OCI-LY7 (cell line): ENCODE measurements at places on chromosomes 2 and 18. TPM values are rescaled to one million over a fixed set of nuclear protein-coding genes. Genes with fewer than 3 reads are reported as not detected.

DNA sequence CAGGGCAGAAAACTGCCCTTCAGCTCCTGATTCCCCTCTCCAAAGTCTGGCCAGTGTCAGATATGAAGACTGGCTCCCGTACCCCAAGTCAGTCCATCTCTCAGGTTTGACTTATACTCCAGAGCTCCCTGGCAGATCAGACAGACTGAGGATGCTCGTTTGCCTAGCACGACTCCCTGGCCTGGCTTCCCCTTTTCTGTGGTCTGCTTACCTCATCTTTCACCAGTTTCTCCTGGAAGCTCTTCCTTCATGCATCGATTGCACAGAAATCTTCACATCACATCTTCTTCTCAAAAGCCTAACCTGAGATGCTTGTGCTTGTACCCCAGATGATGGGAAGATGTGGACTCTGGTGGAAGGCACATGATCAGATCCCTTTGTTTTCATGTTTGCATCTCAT lies 387.9 kb upstream of the POU3F3 start:
- DNase-seq, result no peak

DNA sequence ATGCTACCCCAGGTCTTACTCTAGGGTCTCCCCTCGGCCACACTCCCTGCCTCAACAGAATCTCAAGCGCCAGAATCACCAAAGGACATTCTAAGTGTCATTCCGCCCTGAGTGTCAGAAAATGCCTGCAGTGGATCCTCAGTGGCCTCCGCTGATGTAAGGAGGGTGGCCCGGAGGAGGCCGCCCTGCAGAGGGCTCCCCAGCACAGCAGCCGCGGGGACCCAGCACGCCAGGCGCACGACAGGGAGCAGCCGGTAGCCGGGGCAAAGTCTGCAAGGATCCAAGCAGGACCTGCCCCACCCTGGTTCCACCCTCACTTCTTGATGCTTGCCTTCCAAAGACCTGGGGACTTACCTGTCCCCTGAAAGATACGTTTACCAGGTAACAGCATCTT lies 54.2 kb upstream of the ID2 start:
- no peak for DNase-seq

- no peak for DNase-seq
Observed at GRCh38 chr2:31382452-31383120, 32.0 kb downstream of the XDH start.

TXNDC2 gene
- not detected in 2 replicates for total RNA-seq

DNA sequence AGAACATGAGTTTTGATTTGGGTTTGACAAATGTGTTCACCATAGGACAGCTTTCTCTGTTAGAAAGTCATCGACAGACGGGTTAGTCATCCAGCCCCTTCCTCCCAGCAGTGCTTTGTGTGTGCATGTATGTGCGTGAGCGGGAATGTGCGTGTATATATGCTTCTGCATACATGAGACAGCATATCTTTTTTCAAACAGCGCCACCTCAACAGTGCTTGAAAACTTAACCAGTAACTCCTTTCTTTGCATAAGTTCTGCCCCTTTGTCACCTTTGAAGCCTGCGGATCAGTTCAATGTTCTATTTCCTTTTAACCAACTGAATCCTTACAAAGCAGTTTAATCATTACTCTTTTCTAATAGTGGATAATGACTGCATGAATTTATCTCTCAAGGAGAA lies 351.4 kb downstream of the LPIN1 start:
- peak; percentile 40 for DNase-seq

- peak; percentile 58 for DNase-seq
Observed at GRCh38 chr2:44392338-44392943, 30.7 kb downstream of the CAMKMT start.

SCYGR4 gene
- not detected in 2 replicates for total RNA-seq

DNA sequence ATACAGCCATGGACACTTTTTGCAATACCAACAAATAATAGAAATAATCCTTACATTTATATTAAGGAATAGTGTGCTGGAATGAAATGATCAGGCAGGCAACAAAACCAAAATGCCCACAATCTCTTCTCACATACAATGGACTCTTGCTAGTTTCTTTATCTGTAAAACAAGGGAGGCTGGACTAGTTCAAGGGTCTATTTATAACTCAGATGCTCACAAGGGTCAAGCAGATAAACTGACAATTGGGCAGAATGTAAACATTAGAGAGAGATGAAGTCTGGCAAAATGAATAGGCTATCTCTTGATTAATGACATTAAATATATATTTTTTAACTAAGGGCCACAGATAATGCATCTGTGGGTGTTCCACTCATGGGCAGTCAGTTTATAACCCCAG lies 11.4 kb downstream of the PPIL3 start:
- DNase-seq, result no peak

DNA sequence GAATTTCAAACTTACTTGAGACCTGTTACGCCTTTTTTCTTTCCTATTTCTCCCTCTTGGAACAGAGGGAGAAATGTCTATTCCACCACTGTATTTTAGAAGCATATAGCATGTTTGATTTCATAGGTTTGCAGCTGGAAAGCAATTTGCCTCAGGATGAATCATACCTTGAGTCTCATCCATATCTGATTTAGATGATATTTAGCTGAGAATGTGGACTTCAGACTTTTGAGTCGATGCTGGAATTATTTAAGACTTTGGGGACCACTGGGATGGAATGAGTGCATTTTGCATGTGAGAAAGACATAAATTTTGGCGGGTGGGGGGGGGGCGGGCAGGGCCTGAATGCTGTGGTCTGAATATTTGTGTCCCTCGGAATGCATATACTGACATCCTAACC lies 282.7 kb upstream of the STON1 start:
- no peak for DNase-seq

DNA sequence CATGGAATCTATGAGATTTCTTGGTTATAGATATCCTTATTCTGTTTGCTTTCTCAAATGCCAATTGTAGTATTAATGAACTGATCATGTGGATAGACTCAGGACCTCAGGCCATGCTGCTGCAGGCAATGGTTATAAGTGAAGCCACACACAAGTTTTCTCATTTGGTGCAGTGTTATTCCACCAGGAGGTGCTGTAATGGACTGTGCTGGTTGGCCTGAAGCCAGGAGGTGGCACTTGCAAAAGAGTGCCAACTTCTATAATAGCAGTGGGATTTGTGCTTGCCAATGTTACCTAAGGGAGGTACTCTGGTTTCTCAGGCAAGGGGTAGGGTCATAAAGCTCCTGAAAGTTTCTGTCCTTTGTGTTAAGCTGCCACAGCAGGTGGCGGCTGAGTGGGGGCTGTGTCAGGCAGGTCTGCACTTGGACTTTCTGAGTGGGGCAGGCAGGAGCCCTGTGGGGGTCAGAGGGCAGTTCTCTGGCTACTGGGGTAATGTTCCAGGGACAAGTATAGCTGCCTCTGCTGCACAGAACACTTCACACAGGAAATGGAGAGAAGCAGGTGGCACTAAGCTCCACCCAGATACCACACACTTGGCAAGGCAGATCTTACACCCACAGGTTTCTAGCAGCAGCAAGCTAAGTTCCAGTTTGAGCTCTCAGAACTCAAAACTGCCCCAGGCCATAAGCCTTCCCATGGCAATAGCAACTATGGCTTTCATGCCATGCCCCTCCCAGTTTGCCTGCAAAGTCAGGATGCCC lies 352.6 kb upstream of the CWC22 start:
- DNase-seq, result peak; percentile 49

DNA sequence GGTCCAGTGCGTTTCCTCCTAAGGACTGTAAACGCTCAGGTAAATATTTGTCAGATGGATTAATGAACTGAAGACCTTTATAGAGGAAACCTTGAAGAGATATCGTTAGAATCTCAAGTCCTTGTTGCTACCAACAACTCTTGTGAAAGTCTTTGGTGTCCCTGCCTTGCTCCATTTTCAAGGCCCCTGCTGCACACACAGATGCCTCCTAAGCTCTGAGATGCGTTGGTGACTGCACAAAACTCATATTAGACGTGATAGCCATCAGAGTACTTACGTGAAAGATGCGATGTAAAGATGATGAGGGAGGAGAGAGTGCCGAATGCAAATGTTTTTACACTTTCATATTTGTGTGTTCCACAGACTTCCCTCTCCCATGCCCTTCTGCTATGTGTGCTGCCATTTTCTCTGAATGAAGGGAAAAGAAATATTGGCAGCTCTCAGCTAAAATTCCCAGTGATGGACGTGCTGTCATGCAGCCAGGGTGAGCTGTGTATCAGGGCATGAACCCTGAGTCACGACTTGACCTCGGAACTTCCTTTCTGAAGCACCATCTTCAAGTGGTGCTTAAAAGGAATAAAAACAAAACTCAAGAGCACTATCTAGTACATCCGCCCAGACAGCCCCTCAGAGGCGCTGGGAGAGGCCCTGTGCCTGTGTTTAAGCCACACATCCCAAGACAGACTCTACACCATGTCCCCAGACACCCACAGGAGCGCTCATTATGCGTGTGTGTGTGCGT lies 117.4 kb downstream of the FAM210A start:
- DNase-seq, result peak; percentile 38

C2orf74 gene
- 9.3 and 11.5 TPM in 2 replicates for total RNA-seq

- no peak for DNase-seq
Observed at GRCh38 chr2:141341444-141341843, 789.4 kb downstream of the LRP1B start.

ADRA2B gene
- total RNA-seq, result 0.11 TPM in 1 of 2 replicates, not detected in the other

NAT8 gene
- total RNA-seq, result not detected in 2 replicates

DNA sequence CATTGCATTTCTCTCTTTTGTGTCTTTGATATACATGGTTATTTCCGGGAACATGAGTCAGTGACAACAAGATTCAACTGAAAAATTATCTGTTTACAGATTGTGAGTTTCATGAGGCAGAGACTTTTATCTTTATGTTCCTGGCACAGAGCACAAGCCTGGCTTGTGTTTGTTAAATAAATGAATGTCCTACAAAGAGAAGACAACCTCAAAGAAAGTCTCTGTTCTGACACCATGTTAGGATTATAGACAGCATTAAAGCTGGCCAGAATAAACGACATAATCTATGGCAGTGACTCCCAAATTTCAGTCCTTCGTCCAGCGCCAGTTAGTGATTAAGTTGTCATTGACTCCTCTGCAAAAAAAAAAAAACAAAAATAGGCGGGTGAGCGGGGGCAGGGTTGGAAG lies 97.4 kb upstream of the DNAJC10 start:
- no peak for DNase-seq

GRCh38 chr2:24919506-24920097 lies 435 bp downstream of the ADCY3 start:
- DNase-seq, result peak; percentile 44

CRYGC gene
- not detected in 2 replicates for total RNA-seq

DNA sequence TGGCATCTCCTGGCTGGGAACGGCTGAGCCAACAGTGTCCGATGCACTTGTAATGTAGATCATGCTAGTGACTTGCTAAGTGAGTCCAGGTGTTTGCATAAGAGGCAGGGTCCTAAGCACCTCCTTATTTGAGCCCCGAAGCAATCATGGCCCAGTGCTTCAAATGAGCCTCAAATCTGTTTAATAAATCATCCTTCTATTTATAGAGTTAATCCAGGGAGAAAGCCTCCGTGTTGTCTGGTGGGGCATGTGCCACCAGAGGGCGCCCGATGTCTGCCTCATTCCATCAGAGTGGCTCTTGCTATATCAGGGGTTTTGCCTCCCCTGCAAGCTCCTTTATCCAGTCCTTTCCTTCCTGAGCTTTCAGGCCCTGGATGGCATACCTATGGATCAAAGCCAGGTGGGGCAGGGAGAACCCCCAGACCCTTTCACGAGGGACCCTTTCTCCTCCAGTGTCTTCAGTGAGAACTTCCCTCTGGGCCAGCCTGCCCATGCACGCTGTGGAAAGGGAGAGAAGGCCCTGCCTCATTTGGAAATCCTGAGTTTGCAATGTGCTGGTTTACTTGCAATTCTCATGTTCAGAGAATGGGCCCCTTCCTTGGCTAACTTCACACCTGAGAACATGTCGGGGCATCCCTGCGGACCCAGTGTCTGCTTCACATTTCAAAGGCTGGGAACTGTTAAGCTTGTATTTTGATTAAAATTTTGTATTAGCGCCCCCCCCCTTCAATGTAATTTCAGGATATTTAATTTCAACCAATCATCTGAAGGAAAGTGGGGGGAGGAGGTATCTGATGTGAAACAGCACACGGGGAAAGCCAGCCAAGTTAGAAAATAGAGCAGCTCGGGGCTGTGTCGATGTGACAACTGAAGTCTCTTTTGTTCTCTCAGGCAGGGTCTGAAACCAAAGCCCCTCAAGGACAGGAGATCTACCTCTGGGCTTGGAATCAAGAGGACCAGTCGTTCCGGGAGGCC lies 39.7 kb downstream of the RDH14 start:
- peak; percentile 58 for DNase-seq

- DNase-seq, result no peak
Observed at GRCh38 chr2:212943351-212943750, 208.1 kb downstream of the IKZF2 start.

GRCh38 chr2:118222672-118223421 lies 134.6 kb downstream of the INSIG2 start:
- no peak for DNase-seq

DNA sequence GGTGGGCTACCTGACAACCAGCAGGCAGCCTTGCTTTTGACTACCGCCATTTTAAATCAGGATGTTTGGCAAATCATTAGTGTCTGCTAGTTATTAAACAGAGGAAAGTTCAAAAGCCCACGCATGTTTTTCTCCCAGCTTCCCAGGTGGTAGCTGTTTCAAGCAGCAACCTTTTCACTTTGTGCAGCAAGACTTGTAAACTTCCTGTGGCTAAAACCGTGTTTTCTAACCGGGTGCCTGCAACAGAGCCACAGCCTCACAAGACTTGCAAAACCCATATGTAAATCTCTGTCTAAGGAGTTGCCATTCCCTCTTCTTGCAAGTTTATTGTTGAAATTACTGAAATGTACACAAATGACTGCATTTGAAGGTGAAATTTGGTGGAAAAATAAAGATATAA lies 633.1 kb downstream of the BCL11A start:
- no peak for DNase-seq

GRCh38 chr2:8058652-8059051 lies 623.2 kb upstream of the ID2 start:
- peak; percentile 74 for DNase-seq

GRCh38 chr18:74420926-74421325 lies 36.2 kb downstream of the DIPK1C start:
- DNase-seq, result no peak

DNA sequence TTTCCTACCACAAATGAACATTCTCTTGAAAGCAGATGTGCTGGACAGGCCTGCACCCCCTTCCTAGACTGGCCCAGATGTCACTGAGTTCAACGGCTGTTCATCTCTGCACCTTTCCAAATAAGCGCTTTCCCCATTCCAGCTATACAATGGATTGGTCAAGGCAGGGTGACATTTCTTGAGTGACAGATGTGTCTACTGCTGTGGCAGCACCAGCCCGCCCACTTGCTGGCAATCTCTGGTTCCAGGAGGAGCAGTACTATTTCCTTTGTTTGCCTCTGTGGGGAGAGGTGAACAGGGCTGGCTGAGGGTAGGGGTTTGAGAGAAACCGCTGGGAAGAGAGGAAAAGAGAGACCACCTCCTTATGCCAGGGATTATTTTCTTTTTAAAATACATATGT lies 269.5 kb upstream of the POU3F3 start:
- no peak for DNase-seq

DNA sequence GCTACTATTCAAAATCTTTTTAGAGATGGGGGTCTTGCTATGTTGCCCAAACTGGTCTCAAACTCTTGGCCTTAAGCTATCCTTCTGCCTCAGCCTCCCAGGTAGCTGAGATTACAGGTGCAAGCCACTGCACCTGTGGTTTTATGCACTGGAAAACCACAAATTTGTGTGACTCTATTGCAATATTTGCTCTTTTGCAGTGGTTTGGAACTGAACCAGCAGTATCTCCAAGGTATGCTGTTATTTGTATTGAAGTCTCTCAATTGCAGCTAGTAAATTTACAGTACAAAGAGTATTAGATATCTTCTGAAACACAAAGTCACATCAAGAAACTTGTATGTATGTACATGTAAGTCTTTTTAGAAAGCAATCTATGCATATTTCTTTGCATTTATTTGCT lies 46.2 kb downstream of the PPP4R1 start:
- no peak for DNase-seq

GRCh38 chr2:42224422-42225067 lies 55.4 kb downstream of the EML4 start:
- no peak for DNase-seq
